ENCODE measurements at places on chromosomes 11 and 22.

DNA sequence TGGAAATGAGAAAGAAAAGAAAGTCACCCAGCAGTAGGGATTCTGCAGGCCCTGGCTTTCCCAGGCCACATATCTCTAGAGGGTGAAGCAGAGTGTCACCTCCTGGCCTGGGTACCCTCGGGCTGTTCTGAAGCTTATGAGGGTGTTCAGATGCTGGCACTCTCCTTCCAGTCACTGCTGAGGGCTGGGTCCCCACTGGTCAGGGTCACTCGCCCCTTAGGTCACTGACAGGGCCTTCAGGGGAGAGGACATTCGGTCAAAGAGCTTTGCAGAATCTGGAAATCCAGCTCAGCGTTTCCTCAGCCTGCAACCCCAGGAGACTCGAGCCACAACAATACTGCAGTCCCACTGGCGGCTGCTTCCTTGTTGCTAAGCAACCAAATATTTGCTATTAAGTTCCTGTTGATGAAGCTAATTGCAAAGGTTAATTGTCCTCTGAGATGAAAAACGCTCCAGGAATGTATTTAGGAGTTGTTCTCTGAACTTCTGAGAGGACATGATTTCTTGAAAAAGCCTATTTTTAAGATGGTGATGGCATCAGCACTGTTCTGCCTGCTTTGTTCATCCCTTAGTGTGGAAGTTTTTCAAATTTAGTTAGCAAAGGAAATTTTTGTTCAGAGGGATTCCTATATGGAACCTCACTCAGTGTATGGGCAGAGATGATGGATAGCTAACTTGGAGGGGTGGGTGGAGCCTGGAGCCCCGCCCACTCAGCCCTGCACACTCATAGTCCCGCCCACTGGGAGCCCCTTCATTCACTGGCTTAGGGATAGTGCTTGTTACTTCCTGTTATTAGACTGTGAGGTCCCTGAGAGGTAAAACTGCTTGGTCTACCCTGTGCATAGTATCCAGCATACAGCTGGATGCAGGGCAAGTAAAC, 109.2 kb downstream of the CSNK2A3 start:
- DNase-seq: peak; percentile 85

DNA sequence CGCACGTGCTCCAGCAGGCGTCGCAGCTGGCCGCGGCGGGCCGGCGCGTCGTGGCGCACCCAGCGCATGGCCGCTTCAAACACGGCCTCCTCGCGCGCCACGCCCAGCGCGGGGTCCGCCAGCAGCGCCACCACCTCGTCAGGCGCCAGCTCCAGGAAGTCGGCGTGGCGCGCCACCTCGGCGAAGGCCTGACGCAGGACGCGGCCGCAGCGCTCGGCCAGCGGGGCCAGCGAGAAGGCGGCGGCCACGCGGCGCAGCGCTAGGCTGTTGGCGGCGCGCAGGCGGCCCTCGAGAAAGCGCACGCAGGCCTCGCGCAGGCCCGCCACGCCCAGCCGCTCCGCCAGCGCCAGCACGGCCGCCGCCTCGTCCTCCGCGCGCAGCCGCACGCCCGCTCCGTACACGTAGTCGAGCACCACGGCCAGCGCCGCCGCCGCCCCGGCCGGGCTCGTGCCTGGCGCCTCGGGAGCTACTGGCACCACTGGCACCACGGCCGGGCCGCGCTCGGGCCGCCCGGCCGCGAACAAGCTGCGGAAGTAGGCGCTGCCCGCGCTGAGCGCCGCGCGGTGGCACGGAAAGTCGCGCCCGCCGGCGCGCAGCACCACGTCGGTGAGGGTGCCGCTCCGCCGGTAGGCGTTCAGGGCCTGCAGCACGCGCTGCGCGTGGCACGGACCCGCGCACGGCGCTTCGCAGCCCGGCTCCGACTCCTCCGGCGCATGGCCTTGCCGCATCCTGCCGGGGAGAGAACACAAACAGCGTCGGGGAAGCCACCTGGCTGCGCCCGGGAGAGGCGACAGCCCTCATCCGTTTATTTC, 2.9 kb downstream of the KLHL35 start:
- DNase-seq: peak; percentile 87

GRCh38 chr22:33756508-33756949, 163.7 kb downstream of the LARGE1 start:
- DNase-seq: peak; percentile 76

GRCh38 chr11:113188371-113188834, 126.0 kb upstream of the TTC12 start:
- DNase-seq: no peak

DNA sequence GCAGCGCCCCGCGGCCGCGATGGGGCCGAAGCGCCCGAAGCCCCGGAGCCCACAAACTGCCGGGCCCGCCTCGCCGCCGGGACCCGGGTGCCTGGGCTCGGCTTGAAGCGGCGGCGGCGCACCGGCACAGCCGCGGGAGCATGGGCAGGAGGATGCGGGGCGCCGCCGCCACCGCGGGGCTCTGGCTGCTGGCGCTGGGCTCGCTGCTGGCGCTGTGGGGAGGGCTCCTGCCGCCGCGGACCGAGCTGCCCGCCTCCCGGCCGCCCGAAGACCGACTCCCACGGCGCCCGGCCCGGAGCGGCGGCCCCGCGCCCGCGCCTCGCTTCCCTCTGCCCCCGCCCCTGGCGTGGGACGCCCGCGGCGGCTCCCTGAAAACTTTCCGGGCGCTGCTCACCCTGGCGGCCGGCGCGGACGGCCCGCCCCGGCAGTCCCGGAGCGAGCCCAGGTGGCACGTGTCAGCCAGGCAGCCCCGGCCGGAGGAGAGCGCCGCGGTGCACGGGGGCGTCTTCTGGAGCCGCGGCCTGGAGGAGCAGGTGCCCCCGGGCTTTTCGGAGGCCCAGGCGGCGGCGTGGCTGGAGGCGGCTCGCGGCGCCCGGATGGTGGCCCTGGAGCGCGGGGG, 346 bp downstream of the FJX1 start:
- DNase-seq: peak; percentile 84

- DNase-seq: no peak
Observed at GRCh38 chr11:67416416-67417335, 1.2 kb downstream of the CARNS1 start.

GRCh38 chr22:49692499-49693225, 135.0 kb downstream of the BRD1 start:
- DNase-seq: peak; percentile 13

GRCh38 chr11:123548774-123549173, 105.7 kb downstream of the SCN3B start:
- DNase-seq: no peak

DNA sequence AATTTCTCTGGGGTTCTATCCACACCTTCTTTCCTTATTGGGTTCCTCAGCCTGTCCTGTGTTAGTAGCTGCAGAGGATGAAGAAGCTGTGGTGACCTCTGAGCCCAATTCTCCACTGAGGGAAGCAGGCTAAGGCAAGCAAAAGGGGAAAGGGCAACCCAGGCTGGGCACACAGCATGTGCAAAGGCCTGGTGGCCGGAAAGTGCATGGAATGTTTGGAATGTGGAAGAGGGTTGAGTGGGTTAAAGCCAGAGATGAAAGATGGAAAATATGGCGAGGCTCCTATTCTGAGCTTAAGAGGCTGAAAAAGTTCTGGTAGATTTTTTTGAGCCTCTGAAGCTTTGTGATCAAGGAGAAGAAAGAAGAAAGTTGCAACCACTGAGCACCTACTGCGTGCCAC, 247.1 kb downstream of the MIAT start:
- peak; percentile 59 for DNase-seq

GRCh38 chr11:64115531-64116522, 50.1 kb downstream of the MACROD1 start:
- no peak for DNase-seq

DNA sequence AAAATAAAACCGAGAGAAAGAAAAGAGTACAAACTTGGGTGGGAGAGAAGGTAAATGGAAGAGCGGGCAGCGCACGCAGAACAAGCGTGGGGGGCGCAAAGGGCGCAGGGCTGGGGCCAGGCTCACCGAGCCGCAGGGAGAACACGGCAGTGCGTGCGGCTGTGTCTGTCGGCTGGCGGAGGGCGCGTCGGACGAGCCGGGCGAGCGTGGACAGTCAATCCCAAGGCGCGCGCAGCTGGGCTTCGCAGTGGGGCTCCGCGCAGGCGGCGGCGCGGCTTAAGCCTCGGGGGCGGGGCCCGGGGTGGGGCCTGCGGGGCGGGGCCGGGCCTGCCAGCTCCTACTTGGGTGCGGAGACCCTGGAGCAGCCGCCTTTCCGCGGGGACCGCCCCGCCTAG, at the start of gene UCP2:
Gene UCP2 (minus strand): TSS at position 249 of the 395 bp plus-strand sequence. CDS start 4,465 bp downstream, outside the sequence.
- peak; percentile 92 for DNase-seq

DNA sequence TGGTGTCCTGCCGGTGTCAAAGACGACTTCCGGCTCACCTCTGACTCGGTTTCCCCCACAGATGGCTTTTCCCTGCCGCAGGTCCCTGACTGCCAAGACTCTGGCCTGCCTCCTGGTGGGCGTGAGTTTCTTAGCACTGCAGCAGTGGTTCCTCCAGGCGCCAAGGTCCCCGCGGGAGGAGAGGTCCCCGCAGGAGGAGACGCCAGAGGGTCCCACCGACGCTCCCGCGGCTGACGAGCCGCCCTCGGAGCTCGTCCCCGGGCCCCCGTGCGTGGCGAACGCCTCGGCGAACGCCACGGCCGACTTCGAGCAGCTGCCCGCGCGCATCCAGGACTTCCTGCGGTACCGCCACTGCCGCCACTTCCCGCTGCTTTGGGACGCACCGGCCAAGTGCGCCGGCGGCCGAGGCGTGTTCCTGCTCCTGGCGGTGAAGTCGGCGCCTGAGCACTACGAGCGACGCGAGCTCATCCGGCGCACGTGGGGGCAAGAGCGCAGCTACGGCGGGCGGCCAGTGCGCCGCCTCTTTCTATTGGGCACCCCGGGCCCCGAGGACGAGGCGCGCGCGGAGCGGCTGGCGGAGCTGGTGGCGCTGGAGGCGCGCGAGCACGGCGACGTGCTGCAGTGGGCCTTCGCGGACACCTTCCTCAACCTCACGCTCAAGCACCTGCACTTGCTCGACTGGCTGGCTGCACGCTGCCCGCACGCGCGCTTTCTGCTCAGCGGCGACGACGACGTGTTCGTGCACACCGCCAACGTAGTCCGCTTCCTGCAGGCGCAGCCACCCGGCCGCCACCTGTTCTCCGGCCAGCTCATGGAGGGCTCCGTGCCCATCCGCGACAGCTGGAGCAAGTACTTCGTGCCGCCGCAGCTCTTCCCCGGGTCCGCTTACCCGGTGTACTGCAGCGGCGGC, 5.5 kb downstream of the B3GNT6 start:
- DNase-seq: peak; percentile 89

DNA sequence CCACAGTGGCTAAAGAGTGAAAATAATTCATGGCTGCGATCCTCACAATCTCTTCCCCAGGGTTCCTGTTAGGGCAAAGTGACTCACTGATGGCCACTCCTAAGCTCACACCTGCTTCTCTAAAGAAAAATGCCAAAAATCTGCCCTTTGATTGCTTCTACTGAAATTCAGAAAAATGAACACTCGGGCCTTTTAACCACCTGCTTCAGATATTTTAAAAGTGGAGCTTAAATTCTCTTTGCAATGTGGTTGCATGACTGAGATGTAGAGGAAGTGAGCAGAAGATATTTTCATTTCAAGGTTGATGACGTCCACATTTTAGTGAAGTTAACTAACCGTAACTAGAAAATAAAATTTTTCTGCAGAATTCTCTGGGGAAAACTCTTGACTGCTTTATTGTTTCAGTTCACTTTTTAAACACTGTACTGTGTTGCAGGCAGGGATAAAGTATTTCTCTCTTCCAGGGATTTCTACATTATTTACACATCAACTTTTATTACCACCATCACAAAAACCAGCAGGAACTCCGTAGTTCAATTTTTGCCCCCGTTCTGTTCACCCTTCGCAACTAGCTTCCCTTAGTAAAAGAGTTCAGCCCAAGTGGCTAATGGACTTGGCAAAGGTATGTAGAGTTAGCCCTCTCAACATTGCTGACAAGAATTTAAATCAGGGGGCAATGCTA, 8.5 kb downstream of the RAB30 start:
- no peak for DNase-seq

GRCh38 chr22:32532820-32533128, 58.2 kb downstream of the FBXO7 start:
- DNase-seq: no peak

DNA sequence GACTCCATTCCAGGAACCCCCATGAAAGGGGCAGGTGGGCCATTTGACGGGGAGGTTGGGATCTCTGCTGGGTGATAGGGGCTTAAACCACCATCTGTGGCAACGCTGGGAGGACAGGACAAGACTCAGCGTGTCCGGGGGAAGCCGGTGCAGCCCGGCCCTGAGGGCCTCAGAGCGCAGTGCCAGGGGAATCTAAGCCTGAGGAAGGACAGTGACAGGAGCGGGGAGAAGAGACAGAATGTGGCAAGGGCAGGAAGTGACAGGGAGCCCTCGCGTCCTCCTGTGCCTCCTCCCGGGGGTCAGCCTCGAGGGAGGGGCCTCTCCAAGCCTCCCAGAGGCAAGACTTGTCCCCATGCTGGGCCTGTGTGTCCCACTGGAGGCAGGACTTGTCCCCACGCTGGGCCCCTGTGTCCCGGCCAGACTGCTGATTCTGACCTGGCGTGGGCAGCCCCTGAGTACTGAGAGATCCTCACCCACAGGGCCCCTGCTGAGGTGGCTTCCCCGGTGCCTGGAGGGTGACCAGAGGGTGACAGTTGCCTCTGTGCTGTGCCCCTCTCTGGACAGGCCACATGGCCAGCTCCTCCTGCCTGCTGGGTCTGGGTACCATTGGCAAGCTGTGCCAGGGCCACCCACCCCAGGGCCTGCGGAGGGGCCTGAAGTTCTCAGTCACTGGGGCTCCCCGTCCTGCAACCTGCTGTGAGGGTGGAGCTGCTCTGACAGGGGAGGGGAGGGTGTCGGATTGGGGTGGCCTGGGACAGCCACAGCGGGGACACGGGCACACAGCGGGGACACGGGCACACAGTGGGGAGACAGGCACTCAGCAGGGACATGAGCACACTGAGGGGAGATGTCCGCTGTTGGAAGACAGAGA, 676.2 kb downstream of the BRD1 start:
- DNase-seq: no peak

- no peak for DNase-seq
Observed at GRCh38 chr11:74579577-74580270, 12.7 kb upstream of the POLD3 start.

- peak; percentile 72 for DNase-seq
Observed at GRCh38 chr22:50314455-50315288, 7.2 kb upstream of the PLXNB2 start.

DNA sequence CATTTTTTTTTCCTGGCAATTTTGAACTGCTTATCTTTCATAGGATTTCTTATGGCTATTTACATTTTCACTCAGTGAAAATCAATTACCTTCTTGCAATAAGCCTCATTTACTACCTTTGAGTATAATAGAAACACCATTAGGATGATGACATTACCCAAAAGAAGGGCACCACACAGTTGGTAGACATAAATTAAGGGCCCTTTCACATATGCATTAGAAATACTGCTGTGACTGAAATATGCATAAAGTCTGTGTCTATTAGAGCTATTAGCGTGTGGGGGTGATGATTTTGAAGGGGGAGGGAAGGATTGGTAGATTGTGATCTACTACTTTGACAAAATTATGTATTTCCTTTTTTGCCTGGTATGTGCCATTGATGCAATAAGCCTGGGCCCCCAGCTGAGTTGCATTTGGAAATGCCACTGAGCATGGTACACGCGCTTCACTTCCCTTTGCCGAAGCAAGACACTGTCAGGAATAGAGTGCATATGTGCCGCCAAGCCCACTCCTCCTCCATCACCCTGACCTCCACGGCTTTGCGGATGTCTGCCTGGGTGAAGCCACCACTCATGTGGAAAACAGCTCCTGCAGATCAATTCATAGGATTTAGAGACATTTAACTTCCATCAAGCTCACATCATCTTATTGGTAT, 339.3 kb downstream of the DCDC1 start:
- no peak for DNase-seq
